Transverse colon (tissue), 4 donors: ENCODE measurements at places on chromosomes 13 and 19. TPM values are rescaled to one million over a fixed set of nuclear protein-coding genes. Genes with fewer than 3 reads are reported as not detected.

The RGL3 gene
- total RNA-seq = 78.9 TPM

The LILRB3 gene
- 2.6 TPM for total RNA-seq

The ABCC4 gene
- 26.0 TPM for total RNA-seq

The CEACAM16 gene
- total RNA-seq = not detected

The NAA16 gene
- 9.1 TPM for total RNA-seq

The ZNF563 gene
- total RNA-seq = 1.2 TPM

The RBM42 gene
- 59.5 TPM for total RNA-seq

GRCh38 chr19:18390065-18390907 is 4.3 kb downstream of the GDF15 start:
- no peaks in the 10 kb centered on the region for H3K36me3 ChIP-seq
- no peak overlapping the region for H3K4me3 ChIP-seq
- H3K27me3 ChIP-seq = no peaks in the 10 kb centered on the region
- H3K4me1 ChIP-seq = peaks cover 9% of the 10 kb centered on the region

DNA sequence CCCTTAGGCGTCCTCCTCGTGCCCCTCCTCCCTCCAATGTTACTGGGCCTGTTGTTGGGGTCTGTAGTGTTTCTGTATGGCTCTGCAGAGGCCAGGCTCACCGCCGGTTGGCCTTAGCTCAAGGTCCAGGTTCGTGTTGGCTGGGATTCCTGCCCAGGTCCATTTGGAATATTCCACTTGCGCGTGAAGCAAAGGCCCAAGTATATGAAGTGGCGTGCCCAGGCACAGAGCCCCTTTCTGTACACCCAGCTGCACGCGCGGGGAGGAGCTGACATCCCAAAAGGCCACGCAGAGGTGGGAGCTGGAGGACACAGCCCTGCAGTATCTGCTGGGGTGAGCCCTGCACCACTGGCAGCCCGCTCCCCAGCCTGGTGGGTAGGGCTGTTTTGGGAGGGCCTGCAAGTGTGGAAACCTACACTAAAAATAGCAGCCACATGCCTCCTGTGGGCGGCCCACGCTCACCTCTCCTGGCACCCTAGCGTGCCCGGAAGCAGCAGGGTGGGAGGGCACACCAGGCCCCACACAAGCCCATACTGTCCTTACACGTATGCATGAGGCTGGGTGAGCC is 30.2 kb downstream of the CRTC1 start:
- no peaks in the 10 kb centered on the region for H3K27me3 ChIP-seq
- H3K27ac ChIP-seq = no peak overlapping the region
- H3K4me1 ChIP-seq = peaks cover 10% of the 10 kb centered on the region
- no peak for DNase-seq

DNA sequence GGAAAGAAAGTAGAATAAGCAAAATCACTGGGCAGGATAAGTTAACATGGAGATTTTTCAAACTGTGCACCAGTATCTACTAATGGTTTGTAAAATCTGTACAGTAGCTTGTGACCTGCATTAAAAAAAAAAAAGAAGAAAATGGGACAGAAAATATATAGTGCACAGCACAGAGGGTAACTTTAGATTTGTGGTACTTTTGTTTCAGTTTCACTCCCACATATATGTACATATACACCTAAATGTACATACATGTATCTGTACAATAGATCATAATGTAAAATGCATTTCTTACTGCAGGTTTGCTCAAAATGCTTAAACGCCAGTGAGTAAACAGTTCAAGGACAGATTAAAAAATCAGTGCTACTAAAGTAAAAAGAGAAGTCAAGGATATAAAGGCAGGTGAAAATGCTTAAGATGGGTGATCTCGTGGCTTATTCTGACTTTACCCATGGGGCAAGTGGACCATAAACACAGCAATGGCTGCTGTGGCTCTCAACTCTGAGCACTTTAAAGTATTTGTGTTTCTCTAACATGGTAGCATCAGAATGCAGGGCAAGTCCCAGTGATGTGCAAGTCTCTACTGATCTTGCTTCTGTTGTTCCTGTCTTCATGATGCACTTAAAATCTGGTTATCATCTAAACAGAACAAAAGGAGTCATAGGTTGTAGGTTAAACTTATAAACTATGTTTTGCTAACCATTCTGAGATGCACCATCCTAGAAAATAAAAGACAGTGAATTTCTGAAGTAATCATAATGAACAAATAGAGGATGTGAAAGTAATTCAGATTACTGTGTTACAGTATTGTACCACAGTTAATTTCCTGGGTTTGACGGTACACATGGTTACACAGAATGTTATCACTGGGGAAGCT is 112.3 kb downstream of the MIPEP start:
- peaks cover 9% of the 10 kb centered on the region for H3K4me1 ChIP-seq
- H3K27me3 ChIP-seq = no peaks in the 10 kb centered on the region
- no peak overlapping the region for H3K27ac ChIP-seq

DNA sequence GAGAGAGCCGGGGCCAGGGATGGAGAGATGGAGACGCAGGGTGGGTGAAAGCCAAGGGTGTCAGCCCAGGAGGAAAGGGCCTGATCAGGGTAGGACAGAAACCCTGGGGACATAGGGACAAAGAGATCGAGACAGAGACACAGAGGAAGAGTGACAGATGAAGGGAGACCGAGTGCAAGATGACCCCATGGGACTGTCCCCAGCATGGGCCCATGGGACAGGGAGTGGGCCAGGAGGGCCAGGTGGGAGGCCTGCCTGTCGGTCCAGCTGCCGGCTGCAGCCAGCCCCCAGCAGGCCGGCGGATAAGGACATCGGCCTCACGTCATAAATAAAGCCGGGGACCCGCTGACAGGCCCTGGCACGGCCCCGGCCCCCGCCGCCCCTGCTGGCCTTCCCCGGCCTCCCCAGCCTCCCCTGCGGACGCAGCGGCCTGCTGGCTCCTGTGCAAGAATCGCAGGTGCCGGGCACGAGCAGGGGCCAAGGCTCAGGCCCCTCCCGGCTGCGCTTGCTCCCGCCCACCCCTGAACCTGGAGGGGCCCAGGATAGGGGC is 6.3 kb downstream of the REX1BD start:
- H3K36me3 ChIP-seq = no peaks in the 10 kb centered on the region
- peaks cover 42% of the 10 kb centered on the region for H3K27me3 ChIP-seq
- peak overlapping the region; percentile 46 for H3K4me3 ChIP-seq
- H3K27ac ChIP-seq = peak overlapping the region; percentile 14
- peaks cover 19% of the 10 kb centered on the region for H3K4me1 ChIP-seq
- DNase-seq = no peak

DNA sequence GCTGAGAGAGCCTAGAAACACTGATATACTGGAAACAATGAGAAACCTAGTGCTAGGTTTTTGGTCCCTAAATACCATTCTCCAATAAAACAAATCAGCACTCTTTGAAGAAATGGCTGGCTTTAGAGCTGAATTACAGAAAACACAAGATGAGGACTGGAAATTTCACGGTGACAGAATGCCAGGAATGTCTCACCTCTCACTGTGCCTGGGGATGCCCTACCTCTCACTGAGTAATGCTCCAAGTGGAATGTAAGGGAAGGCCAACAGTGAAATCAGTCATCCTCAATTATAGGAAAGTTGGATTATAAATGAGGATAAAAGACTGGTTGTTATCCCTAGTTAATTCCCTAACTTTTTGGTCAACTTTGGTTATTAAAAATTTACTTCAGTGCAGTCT is 259.0 kb downstream of the NALCN start:
- peaks cover 6% of the 10 kb centered on the region for H3K27me3 ChIP-seq
- no peaks in the 10 kb centered on the region for H3K36me3 ChIP-seq
- H3K27ac ChIP-seq = no peak overlapping the region
- H3K4me3 ChIP-seq = no peak overlapping the region
- DNase-seq = no peak

GRCh38 chr19:3483226-3483628 is at the start of gene SMIM44:
Gene SMIM44, minus strand, starts transcription at chr19:3483441. Its CDS starts 38 bp downstream, at chr19:3483403.
- peaks cover 20% of the 10 kb centered on the region for H3K27me3 ChIP-seq
- H3K4me3 ChIP-seq = peak within 1 kb of the TSS; percentile 38
- peaks cover 24% of the 10 kb centered on the region for H3K4me1 ChIP-seq
- no peaks in the 10 kb centered on the region for H3K36me3 ChIP-seq
- H3K27ac ChIP-seq = peak within 1 kb of the TSS; percentile 44
- DNase-seq = peak; percentile 53

DNA sequence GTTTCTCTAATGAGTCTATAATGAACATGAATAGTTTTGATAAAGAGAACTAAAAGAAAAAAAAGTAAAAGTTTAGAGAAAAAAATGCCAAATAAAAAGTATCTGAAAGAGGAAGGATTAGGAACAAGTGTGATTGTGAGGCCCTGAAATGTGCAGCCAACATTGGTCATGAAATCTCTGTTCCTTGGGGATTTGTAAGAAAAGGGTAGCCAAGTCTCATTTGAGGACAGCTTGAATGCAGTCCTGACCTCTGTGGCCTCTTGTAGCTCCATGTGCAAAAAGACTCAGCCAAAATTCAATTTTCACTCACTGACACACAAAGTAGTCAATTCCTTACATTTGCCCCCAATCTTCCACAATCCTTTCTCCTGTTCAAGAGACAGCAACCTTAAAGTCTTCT is 167.9 kb downstream of the KLF12 start:
- no peak for DNase-seq
- no peak overlapping the region for H3K4me3 ChIP-seq
- peaks cover 8% of the 10 kb centered on the region for H3K4me1 ChIP-seq
- no peaks in the 10 kb centered on the region for H3K27me3 ChIP-seq
- no peaks in the 10 kb centered on the region for H3K36me3 ChIP-seq

GRCh38 chr13:75699062-75699461 is 62.9 kb downstream of the LMO7 start:
- H3K27ac ChIP-seq = no peak overlapping the region
- no peak for DNase-seq
- H3K4me3 ChIP-seq = no peak overlapping the region
- H3K27me3 ChIP-seq = no peaks in the 10 kb centered on the region

- H3K27ac ChIP-seq = peak overlapping the region; percentile 70
- H3K4me3 ChIP-seq = no peak overlapping the region
- no peaks in the 10 kb centered on the region for H3K36me3 ChIP-seq
Observed at GRCh38 chr13:97276862-97277269, 54.7 kb downstream of the MBNL2 start.

DNA sequence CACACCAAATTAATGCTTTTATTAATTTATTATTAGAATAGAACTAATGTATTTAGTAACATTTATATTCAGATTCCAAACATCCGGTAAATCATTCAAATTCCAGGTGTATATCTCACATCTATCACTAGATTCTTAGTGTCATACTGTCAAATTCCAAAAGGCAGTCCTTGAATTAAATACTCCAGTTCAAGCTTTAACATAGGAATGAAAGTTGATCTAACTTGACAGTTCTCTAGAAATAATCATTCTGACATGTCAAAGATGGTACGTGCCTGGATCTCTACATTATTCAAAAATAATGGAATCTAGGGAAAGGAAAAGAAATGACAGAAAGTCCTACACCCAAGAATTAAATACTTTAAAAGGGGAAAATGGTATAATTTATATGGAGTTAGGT is 1161.5 kb downstream of the PCDH9 start:
- no peaks in the 10 kb centered on the region for H3K36me3 ChIP-seq
- no peaks in the 10 kb centered on the region for H3K4me1 ChIP-seq
- H3K4me3 ChIP-seq = no peak overlapping the region
- no peaks in the 10 kb centered on the region for H3K27me3 ChIP-seq
- DNase-seq = no peak

DNA sequence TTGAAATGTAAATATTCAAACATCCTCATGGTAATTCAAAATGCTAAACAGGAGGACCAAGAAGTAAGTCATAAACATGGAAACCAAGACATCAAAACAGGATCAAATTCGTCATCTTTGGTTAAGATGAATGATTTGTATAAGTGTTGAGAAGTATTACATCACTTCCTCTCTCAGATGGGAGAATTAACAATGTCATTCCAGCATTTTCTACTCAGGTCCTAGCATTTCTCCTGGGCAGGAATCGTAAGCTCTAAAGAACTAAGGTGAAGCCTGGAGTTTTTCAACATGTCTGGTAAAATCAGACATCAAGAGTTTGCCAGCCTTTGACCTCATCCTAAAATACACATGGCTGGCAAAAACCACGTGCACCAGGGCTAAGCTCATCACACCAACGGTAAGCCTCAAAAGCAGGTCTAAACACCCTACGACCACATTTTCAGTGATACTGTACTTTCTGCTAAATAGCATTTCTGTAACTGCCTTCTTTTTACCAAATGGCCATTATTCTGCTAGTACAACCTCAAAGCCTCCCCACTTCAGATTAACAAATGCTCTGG is 24.8 kb downstream of the RANBP3 start:
- H3K4me1 ChIP-seq = peaks cover 79% of the 10 kb centered on the region
- no peaks in the 10 kb centered on the region for H3K36me3 ChIP-seq
- peak overlapping the region; percentile 81 for H3K27ac ChIP-seq

DNA sequence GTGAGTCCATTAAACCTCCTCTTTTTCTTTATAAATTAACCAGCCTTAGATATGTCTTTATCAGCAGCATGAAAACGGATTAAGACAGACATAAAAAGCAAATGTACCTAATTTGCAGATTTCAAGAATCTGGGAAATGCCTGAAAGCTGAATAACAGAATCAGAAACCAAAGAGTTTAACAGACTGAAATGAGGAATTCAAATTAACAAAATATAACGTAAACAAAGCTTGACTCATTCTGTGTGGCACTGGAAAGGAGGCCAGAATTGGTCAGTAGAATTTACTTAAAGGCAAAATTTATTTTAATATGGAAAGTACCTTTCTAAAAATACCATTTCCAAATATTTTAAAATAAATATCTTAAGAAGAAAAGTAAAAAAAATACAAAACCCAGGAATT is 540.6 kb upstream of the HTR2A start:
- no peaks in the 10 kb centered on the region for H3K27me3 ChIP-seq
- no peak overlapping the region for H3K27ac ChIP-seq
- H3K4me1 ChIP-seq = no peaks in the 10 kb centered on the region
- no peaks in the 10 kb centered on the region for H3K36me3 ChIP-seq
- H3K4me3 ChIP-seq = no peak overlapping the region
- no peak for DNase-seq
